ENCODE measurements at places on chromosomes 4 and X.

DNA sequence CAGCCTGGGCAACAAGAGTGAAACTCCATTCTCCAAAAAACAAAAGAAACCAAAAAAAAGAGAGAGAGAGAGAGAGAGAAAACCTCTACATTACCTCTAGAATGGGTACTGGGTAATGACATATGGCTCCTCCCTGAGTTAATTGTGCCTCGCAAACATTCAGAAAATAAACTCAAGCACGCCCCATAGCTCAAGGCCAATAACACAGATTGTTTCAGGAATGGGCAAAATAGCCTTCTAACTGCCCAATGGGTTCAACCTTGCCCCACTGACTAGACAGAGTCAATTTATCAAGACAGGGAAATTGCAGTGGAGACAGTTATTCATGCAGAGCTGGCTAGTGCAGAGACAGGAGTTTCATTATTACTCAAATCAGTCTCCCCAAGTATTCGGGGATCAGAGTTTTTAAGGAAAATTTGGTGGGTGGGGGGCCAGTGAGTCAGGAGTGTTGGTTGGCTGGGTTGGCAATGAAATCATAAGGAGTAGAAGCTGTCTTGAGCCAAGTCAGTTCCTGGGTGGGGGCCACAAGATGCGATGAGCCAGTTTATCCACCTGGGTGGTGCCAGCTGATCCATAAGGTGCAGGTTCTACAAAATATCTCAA, 25.1 kb downstream of the NIPAL1 start:
- no peak for DNase-seq

DNA sequence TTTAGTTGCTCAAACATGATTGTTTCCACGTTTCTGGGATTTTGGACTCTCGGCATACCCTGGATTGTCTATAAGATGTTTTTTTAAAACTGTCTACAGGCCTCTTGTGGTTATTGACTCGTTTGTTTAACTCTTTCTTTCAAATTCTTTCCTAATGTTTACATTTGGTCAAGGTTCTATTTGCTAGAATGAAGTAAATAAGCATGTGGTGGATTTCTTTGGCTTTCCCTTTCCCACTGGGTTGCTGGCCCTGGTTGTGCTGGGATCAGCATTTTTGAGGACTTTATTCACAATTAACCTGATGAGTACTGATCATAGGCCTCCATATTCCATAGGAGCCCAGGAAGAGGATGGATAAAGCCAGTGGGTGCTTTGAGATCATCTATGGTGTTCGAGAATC, 11.1 kb upstream of the GPR101 start:
- no peak for DNase-seq

DNA sequence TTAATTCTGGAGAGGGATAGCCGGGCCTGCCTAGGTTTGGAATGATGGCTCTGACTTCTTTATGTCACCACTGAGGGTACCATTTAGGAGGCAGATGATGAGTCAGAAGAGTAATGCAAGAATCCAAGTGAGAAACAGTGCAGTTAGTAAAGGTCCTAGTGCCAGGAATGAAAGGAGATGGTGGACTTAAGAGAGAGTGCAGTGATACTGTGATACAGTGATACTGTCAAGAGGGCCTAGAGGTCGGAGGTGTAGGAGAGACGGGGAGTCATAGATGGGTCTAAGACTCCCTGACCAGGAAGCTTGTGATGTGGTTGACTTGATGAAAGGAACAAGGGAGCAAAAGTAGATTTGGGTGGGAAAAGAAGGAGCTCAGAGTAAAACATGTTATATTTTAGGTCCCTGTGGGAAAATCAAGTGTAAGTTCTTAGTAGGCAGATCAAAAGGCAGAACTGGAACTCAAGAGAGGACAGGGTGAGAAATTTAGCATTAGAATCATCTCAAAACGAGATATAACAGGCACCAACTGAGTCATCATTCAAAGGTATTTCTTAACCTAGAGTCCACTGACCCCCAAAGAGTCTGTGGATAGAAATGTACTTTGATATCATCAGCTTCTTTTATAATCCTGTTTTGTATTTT, 85.0 kb downstream of the NFKB1 start:
- DNase-seq, result no peak

DNA sequence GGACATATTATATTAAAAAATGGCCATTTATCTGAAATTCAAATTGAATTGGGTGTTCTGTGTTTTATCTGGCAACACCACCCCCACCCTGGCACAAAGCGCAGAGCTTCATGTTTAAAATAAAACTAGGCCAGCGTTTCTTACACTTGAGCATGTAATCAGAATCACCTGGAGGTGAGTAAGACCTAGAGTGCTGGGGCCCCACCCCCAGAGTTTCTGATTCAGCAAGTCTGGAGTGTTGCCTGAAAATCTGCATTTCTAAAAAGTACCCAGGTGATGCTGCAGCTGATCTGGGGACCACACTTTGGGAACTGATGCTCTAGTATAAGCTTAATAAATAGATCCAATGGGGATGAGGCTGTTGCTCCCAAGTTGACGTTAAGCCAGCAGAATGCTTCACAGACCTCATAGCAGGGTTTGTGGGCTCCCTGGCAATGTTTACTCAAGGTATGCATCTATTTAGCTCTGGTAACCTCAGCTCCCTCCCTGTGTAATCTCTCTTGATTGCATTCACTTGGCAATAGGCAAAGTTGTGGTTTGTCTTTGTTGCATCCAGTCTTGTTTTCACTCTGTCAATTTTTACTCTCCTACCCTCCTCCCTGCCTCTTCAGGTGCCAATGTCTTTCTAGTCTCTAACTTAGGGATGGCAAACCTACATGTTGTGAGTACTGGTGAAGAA, 99.8 kb upstream of the TEX13D start:
- no peak for DNase-seq

DNA sequence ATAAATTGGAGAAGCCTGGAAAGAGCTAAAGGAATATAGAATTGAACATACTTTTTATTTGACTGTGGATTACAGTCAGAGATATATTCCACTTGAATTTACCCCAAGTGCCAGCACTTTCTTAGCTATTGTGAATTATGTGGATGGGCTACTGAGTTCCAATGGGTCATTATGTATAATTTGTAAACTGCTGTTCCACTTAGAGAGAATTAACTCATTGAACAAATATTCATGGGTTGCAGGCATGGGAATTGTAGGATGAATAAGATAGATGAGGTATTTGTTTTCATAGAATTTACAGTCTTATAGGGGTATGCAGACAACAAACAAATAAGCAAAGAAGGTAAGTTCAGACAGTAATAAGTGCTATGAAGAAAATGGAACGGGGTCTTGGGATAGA, 195.7 kb downstream of the SHROOM3 start:
- DNase-seq, result no peak
